ENCODE measurements at places on chromosomes 1 and 21. TPM values are rescaled to one million over a fixed set of nuclear protein-coding genes. Genes with fewer than 3 reads are reported as not detected.

CIART gene
- 6.7 TPM for total RNA-seq

DNA sequence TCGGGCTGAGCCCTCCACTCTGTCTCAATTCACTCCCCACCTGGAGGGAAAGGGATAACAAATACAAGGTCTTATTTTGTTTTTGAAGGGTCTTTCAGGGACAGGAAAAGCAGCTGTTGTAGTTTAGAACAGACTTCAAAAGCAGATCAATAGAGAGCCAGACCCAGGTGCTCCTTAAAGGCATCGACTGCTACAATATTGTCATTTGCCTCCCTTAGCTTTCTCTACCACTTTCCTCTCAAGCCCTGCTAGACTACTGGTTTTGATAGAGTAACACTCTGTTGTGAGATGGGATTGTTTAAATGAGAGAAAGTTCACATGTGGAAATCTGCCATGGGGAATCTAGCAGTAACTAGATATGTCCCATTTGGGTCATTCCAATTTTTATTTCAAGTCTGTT, 24.0 kb downstream of the RGS7 start:
- no peak for DNase-seq

- DNase-seq, result no peak
These were observed 59.2 kb downstream of the ABCA4 start for GRCh38 chr1:94061513-94062443.

DNA sequence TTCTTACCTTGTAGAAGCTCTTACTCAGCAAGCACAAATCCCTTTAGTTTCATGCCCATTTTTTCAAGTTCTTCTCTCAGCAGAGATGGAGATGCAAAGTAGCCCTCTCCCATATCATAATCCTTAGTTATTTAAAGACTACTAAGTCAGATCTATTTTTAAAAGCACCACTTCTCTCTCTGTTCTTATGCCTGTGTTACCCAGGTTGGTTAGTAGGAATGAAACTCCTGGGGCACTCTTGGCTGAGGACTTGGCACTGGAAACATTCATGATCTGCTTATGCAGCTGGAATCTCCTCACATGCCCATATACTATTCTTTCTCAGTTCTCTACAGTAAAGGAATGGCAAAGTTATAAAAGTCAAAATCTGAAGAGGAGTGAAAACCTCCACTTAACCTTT, 51.9 kb upstream of the PPP2R5A start:
- DNase-seq, result no peak

- no peak for DNase-seq
These were observed 30.0 kb downstream of the LRRC3 start for GRCh38 chr21:44485254-44485793.

All from posterior vena cava (tissue), 2 donors.